ENCODE measurements at places on chromosomes 11 and 22. TPM values are rescaled to one million over a fixed set of nuclear protein-coding genes. Genes with fewer than 3 reads are reported as not detected.

Gene CASP4
- polyA plus RNA-seq = 46.0 TPM

DNA sequence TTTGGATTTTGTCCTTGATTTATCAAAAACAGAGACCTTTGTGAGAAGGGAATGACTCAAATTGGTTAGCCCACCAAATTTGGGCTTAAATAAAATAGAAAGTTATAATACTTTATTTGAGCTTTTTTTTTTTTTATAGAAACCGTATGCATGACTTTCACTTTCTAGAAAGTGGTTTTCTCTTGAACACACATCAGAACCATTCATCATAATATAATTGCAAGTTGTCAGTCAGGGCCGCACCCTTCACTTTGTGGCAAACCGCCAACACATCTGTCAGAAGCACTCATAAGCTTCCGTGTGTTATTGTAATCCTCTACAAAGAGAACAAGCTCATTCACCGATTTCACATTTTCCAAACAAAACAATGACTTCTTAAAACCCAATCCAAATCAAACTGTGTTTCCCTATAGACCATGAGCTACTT lies 76.1 kb downstream of the SOX6 start:
- no peak for DNase-seq

DNA sequence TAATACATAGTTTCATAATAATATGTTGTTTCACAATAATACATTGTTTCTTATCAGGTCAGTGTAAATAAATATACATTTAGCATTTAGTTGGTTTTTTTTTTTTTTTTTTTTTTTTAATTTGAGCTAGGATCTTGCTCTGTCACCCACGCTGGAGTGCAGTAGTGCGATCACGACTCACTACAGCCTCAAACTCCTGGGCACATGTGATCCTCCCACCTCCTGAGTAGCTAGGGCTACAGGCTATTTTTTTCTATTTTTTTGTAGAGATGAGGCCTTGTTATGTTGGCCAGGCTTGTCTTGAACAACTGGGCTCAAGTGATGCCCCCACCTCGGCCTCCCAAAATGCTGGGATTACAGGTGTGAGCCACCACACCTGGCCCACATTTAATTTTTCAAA lies 43.5 kb downstream of the MIAT start:
- DNase-seq = no peak

DNA sequence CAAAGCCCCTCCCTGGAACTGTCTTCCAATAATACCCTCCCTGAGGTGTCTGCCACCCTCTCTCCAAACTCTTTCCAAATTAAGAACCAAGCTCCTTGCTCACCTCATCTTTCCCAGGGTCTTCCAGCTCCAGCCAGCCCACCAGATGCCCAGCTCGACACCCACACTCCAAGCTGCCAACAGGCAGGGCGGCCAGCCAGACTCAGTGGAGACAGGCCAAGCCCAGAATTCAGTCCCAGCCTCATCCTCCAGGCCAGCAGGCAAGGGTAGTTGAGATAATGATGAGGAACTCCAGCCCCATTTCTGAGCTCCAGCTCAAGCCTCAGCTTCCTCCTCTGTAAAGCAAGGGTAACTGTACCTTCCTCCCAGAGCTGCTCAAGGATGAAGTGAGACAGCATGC lies 132.9 kb downstream of the CHST1 start:
- DNase-seq = no peak

DNA sequence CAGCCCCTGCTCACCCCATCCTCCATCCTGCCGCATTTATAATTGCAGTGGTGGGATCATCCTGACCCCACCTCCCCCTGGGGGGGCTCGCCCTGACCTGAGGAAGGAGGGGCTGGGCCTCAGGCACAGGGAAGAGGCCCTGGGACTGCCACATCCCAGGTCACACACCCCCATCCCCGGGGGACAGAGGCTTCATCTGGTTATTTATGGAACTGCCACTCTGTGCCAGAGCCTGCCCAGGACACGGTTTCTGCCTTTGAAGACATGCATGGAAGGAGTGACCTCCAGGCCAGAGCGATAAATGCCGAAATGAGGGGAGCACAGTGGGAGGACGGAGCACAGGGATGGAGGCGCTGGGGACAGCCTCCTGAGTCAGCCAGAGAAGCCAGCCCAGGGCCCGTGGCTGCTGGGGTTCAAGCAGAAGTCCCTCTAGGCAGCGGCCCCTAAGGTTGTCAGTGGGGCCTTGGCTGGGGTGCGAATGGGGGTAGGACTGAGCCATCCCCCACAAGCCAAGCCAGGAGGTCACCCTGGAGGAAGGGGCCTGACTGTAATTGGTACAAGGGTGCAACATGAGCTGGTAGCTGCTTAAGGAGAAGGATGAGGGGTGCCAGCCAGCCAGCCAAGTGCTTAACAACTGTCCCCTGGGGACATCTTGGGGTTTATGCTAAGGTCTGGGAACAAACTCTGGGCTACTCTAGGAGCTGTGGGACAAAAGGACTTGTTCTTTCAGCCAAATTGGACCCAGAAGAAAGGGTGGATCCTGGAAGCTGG lies 51.4 kb upstream of the SHISAL1 start:
- peak; percentile 40 for DNase-seq

- no peak for DNase-seq
Measured at GRCh38 chr11:72391638-72392423, 42.5 kb downstream of the CLPB start.

- DNase-seq = no peak
Measured at GRCh38 chr11:134956450-134957210, 544.6 kb upstream of the B3GAT1 start.
